ENCODE measurements at places on chromosomes 5 and 9.

DNA sequence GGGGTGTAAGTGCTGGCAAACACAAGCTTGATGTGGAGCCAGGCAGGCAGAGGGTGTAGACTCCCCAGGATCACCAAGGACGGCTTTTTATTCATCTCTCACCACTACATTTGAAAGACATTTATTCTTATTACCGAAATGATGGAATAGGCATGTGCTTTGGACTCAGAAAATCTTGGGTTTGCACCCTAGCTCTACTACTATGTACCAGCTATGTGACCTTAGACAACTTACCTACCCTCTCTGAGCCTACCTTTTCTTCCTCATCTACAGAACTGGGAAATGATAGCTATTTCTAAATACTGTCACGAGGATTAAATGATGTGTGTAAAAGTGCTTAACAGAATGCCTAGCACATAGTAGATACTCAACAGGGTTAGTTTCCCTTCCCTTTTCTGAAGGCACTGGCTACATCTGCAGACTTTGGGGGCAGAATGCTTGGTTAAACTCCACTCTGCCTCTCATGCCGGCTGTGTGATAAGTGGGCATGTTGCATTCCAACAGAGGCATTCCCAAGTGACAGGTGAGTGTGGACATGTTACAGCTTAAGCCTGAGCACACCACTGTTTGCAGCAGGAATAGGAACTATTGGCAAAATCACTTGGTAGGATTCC lies 94.8 kb downstream of the SLC1A3 start:
- no peak for DNase-seq

GRCh38 chr5:142143878-142144277 lies 35.3 kb downstream of the NDFIP1 start:
- no peak for DNase-seq

- DNase-seq = no peak
These were observed 65.7 kb upstream of the ADCY2 start for GRCh38 chr5:7330256-7330655.

- peak; percentile 83 for DNase-seq
These were observed 38.3 kb downstream of the NR2F1 start for GRCh38 chr5:93621327-93621798.

DNA sequence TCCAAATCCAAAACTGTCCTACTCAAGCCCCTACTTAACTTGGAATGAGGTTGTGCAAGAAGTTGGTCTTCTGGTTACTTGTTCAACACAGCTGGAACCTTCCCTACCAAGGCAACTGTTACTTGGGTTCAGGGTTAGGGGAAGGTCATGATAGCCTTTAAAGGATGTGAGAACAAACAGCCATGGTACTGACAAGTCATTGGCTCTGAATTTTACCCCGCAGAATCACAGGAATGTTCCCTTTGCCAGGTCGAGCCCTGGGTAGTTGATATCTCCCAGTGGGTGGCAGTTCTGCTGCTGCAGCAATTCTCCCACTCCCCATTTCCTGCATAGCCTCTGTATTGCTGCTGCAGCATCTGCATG lies 396.1 kb upstream of the MPDZ start:
- DNase-seq = no peak

GRCh38 chr5:81183811-81184748 lies 49.0 kb upstream of the CKMT2 start:
- DNase-seq = no peak

DNA sequence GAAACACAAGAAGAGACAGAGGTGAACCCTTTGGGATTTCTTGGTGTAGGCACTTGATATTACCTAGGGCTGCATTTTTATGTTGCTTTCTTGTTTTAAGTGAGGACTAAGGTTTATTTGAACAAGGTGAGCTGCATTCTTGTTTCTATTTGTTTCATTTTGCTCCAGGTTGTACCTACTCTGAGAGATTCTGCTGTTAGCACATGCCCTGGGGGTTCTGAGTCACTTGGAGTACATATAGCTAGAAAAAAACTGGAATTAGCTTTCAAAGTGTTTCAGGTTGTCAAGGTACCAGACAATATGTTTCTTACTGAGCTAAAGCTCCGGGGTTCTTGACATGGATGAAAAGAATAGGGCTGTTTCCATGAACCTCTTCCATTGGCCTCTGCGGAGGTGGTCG lies 299.4 kb downstream of the ICE1 start:
- DNase-seq = no peak

- peak; percentile 3 for DNase-seq
These were observed 186.2 kb downstream of the PJA2 start for GRCh38 chr5:109223531-109223930.

DNA sequence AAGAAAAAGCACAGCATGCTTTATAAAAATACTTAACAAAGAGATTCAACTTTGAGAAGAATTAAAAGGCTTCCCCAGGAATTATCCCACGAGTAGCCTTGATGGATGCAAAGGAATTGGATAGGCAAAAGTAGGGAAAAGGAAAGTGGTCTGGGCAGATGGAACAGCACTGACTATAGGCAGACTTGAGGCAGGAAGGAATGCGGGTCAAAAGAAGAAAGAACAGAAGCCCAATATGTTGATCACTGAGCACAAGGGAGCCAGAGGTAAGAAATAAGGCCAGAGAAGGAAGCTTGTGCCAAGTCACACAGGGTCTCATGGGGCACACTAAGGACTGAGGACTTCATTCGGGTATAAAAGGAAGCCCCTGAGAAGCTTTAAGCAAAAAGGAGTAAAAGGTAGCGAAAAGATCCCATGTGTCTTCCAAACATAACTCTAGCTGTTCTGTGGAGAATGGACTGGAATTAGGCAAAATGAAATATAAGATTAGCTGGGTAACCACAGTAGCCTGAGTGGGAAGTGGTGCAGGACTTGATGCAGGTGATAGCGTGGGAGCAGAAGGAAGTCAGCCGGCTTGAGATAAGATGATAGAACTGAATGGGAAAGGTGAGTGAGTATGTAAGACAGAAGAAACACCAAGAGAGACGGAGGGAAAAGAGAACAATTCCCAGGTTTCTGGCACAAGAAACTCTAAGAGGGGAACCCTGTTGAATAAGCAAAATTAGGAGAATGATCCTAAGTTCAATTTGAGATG lies 106.6 kb downstream of the DENND1A start:
- DNase-seq = no peak

GRCh38 chr5:18740301-18740700 lies 1106.0 kb downstream of the TAF11L14 start:
- no peak for DNase-seq

- DNase-seq = no peak
These were observed 10.4 kb downstream of the CD74 start for GRCh38 chr5:150402229-150402773.

- no peak for DNase-seq
These were observed 47.1 kb downstream of the ZNF622 start for GRCh38 chr5:16418471-16418922.

DNA sequence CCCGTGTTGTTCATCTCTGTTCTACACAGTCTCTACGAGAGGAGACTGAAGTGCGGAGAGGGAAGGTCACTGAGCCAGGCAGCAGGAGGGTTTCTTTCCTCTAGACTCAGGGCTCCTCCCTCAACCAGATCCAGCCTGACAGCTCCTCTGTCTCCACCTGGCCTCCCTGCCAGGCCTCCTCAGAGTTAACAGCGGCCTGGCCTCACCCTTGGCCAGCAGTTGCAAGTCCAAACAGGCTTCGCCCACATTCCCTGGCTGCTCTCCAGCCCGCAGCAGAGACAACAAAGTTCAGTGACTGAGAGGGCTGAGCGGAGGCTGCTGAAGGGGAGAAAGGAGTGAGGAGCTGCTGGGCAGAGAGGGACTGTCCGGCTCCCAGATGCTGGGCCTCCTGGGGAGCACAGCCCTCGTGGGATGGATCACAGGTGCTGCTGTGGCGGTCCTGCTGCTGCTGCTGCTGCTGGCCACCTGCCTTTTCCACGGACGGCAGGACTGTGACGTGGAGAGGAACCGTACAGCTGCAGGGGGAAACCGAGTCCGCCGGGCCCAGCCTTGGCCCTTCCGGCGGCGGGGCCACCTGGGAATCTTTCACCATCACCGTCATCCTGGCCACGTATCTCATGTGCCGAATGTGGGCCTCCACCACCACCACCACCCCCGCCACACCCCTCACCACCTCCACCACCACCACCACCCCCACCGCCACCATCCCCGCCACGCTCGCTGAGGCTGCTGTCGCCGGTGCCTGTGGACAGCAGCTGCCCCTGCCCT lies at the start of gene HRCT1:
Gene HRCT1 (plus strand): TSS at position 291 of the 768 bp plus-strand sequence. CDS start 86 bp downstream, at position 377.
- DNase-seq = no peak

DNA sequence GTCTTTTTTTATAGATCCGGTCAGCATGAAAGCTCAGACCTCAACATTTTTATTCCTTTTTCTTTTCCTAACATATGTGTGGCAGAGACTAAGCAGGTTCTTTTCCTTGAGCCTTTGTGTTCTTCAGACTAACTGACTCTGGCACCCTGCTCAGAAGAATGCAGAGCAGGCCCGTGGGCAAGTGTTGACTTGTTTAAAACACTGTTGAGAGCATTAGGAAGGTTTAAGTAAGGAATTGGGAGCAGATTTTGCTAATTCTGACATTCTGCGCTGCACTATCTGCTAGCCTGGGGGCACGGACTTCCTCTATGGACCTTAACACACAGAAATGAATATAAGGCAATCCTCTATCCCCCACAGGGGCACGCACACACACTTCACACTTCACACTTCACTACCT lies 182.5 kb upstream of the PIK3R1 start:
- DNase-seq = no peak

GRCh38 chr5:26569241-26569928 lies 469.0 kb downstream of the CDH9 start:
- DNase-seq = no peak

GRCh38 chr9:128927731-128928411 lies 7.1 kb downstream of the PHYHD1 start:
- DNase-seq = peak; percentile 58

DNA sequence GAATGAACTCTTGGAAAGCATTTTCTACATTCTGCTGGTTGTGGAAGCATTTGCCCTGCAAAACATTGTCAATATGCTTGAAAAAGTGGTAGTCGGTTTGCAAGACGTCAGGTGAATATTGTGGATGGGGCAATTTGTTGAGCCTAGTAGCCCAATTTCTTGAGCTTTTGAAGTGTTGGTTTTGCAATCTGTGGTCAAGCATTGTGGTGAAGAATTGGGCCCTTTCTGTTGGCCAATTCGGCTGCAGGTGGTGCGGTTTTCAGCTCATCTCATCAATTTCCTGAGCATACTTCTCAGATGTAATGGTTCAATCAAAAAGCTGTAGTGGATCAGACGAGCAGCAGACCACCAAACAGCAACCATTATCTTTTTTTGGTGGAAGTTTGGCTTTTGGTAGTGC lies 426.8 kb upstream of the CDH9 start:
- DNase-seq = no peak

DNA sequence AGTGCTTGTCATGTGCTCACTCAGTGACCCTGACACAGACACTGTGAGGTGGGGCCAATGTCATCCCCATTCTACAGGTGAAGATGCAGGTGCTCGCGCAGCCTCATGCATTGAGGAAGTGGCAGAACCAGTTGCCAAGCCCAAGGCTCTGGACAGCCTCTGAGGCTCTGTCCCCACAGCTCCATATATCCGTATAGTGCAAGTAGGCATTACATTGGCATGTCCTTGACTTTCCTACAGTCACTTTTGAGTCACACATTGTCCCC lies 58.8 kb upstream of the ANGPTL2 start:
- no peak for DNase-seq

DNA sequence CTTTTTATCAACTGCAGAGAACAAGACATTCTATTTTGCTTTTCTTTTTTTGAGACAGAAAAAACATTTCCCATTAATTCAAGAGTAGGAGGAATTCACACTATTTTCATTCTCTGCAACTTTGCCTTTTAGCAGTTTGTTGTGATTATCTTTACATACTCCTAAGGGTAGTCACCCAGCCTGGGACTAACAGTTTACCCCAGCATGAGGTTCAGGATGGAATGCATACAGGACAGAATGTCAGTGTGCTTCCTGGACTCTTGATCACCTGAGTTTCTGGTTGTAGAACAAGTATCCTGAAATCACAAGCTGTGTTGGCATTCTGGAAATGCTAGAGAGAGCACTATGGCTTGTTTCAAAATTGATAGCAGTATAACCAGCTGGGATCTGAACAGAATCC lies 368.1 kb downstream of the KIF4B start:
- no peak for DNase-seq

GRCh38 chr5:124650951-124651662 lies 95.3 kb downstream of the ZNF608 start:
- no peak for DNase-seq

- no peak for DNase-seq
These were observed at the start of gene HMMR for GRCh38 chr5:163460562-163461171. TSS of gene HMMR (plus strand) at chr5:163460632. CDS start at chr5:163460693, 61 bp downstream.

GRCh38 chr5:55994495-55994997 lies at the start of gene IL6ST:
TSS of gene IL6ST (minus strand) at chr5:55994963. CDS start at chr5:55976278, 18,685 bp downstream.
- DNase-seq = no peak

DNA sequence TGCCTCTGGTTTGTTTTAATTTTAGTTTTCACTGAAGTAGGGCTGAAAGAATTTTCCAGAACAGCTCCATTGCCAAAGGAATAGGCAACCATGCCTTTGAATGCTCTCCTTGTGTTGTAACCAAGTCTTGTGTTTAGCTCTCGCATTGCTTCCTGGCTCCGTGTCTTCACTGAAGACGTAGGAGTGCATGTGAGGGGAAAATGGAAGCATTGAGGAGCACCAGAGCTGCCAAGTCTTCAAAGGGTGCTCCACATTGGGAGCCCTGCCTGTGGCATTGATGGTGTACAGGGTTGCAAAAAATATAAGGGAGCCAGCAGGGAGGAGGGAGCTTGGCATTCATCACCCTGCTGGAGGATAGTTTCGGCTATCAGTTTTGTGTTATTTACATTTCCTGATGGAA lies 86.6 kb downstream of the NTRK2 start:
- no peak for DNase-seq

- no peak for DNase-seq
These were observed 15.8 kb upstream of the GLIPR2 start for GRCh38 chr9:36120705-36121104.

GRCh38 chr5:20000416-20000815 lies 12.4 kb upstream of the CDH18 start:
- no peak for DNase-seq

Data from neural crest cell (in vitro differentiated cells).